ENCODE measurements at places on chromosomes 7 and 10. TPM values are rescaled to one million over a fixed set of nuclear protein-coding genes. Genes with fewer than 3 reads are reported as not detected.
A peak's percentile ranks its signal among the peaks of the same experiment; 100 is the strongest.

The C7orf57 gene
- polyA plus RNA-seq, result 2.6 TPM

The EBLN1 gene
- polyA plus RNA-seq, result not detected

GRCh38 chr7:1873857-1874589, 203.9 kb downstream of the ELFN1 start:
- DNase-seq, result no peak

- no peak for DNase-seq
These were observed 12.7 kb downstream of the CUL1 start for GRCh38 chr7:148711191-148712102.

DNA sequence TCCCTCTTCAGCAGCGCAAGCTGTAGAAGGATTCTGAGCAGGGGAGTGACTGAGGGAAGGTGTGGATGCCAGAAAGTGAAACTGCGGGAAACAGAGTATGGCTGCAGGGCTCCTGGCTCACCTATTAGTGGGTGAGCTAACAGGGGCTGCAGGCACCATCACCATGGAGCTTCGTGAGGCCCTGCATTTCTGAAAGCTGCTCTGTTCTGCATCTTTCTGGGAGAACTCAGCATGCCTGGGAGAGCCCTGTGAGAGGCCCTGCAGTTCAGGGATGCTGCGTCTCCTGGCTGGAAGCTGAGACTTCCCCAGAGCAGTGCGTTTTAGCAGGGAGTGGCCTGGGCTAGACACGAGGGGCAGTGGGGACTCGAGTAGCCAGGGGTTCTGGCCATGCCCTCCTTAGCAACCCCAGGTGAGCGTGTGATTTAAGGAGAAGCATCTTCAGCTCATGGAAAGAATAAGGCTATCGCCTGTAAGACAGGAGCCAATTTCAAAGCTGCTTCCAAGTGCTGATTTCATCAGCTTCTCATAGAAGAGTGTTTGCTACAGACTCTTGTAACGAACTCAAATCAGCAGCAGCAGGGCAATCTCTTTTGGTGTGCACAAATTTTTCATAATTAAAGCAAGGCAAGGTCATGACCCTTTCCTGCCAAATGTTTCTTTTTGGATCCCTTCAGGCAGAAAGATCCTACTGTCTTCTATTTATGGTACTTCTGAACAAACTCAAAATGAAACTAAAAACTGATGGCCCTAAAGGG, 293.6 kb upstream of the ZNF32 start:
- no peak for DNase-seq

DNA sequence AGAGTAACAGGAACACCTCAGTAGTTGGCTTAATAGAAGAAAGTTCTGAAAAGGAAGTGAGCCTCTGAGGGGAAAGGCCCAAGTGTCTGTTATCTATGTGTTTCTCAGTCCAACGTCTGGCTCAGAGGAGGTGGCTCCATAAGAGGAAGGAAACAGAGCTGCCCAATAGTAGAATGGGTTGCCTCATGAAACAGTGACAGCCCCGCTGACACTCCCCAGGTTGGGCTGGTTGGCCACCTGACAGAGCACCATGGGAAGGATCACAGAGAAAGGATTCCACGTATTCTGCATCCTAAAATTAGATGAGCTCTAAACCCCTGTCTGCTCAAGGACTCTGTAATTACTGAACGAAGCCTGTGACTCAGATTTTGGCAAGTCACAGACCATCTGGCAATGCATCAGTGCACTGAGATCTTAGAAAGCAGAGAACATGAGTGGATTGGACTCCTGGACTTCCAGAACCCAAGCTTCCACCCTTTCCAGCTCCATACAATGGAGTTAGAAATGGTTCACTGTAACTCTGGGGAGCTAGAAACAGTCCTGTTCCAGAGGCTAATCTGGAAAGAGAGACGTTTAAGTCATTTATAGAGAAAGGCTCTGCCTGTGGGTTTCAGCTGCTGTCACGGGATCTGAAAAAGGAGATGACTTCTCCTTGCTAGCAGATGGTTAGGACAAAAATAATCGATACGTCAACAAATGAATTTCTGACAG, 2.9 kb downstream of the PKD2L1 start:
- no peak for DNase-seq

DNA sequence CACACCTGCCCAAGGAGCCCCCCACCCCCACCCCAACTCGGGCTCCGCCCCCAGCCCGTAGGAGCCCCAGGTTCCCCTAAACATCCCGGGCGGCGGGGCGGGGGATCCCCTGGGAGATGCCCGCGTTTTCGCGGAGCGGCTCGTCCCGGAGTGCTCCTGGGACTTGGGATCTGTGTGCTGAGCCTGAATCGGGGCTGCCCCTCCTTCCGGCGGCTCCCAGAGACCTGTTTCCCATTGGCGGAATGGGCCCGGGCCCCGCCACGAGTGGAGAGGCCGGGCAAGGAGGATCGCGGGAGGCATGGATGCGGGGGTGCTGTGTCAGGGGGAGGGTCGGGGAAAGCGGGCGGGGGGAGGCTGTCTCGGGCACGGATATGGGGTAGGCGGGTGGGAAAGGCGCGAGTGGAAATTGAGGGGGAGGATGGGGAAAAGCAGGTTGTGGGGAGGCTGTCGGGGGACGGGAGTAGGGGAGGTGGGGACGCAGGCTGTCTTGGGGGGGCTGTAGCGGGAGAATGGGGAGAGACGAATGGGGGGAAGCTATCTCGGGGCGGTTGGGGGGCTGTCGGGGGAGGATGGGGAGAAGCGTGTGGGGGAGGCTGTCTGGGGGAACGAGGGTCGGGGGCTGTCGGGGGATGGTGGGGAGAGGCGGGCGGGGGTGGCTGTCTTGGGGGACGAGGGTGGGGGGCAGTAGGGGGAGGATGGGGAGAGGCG, 572 bp upstream of the BHLHA15 start:
- DNase-seq, result no peak

GRCh38 chr7:6578114-6579084, 1.1 kb downstream of the ZDHHC4 start:
- no peak for DNase-seq

GRCh38 chr10:88309365-88309764, 273.8 kb downstream of the RNLS start:
- no peak for DNase-seq

GRCh38 chr10:75304741-75305390, 69.1 kb upstream of the COMTD1 start:
- DNase-seq, result no peak

- no peak for DNase-seq
These were observed 11.1 kb upstream of the CRTAC1 start for GRCh38 chr10:98041352-98042043.

GRCh38 chr10:48526011-48526821, 78.7 kb downstream of the ARHGAP22 start:
- DNase-seq, result peak; percentile 25

DNA sequence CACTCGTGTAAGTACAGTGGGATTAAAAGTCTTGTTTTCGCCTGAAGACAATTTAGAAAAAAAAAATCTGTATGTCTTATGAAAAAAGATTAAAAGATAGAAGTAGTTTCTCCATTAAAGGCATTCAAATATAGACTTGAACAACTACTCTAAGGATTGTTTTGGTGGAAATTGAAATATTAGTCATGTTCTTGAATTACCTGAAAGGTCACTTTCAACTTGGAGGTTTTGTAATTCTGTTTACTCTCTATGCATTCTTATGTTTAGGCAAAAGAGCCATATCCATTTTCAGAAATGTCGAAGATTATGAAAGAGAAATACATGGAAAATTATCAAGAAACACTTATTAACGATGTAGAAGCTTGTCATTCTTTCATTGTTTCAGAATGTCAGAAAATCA, 373.7 kb downstream of the ARL4A start:
- no peak for DNase-seq

GRCh38 chr7:80319461-80319860, 184.8 kb downstream of the GNAI1 start:
- no peak for DNase-seq

DNA sequence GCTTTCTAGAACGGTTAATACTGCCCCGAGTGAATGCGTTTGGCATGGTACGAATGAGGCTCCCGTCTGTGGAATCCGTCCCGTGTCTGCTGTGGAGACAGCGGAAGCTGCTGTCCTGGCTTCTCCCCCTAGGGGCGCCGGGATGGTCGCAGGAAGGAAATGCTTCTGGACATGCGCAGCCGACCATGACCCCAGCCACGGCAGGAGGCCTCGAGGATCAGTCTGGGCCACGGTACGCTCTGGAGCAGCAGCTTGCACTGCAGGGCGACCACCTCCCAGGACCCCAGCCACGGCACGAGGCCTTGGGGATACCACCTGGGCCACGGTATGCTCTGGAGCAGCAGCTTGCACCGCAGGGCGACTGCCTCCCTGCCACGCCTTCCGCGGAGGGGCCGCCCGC, 107.9 kb downstream of the CYTH3 start:
- no peak for DNase-seq

- DNase-seq, result no peak
These were observed 25.7 kb downstream of the GRIFIN start for GRCh38 chr7:2450198-2451107.

DNA sequence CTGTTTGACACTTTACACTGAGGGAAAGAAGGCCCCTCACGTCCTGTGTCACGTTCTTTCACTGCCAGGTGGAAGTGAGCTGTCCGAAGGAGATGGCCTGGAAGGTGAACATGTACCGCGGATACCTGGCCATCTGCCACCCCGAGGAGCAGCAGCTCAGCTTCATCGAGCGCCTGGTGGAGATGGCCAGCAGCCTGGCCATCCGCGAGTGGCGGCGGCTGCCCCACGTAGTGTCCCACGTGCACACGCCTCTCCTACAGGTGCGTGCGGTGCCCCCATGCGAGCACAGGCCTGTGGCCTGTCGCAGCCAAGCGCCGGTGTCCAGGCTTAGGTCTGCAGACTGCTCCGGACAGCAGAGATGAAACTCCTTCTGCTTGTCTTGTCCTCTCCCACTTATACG, 103.4 kb downstream of the TRRAP start:
- DNase-seq, result no peak
